ENCODE measurements at places on chromosomes 13 and 19.

GRCh38 chr13:51613535-51613934, 29.3 kb downstream of the WDFY2 start:
- DNase-seq: no peak

DNA sequence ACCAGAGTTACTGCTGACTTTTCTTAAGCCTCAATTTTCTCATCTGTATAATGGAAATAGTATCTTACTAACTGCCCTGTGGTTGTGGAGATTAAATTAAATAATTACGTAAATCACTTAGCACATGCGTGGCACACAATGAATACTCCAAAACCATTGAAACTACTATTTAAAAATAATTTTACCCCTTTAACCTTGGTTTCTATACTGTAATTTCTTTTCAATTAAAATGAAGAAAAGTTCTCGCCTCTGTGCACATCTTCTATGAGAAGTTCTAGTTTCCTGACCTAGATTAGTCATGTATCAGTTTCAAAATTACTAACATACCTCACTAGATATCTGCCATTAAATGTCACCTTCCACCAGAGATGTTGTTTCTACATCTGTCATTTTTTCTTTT, 5.7 kb downstream of the SLITRK1 start:
- no peak for DNase-seq

GRCh38 chr13:45941261-45941660, 89.7 kb upstream of the SIAH3 start:
- DNase-seq: no peak

- no peak for DNase-seq
These were observed 1.1 kb downstream of the GYS1 start for GRCh38 chr19:48991873-48992580.

- DNase-seq: no peak
These were observed 31.2 kb downstream of the CEBPG start for GRCh38 chr19:33404506-33405253.

- DNase-seq: no peak
These were observed 26.5 kb downstream of the RANBP3 start for GRCh38 chr19:5951338-5951861.

DNA sequence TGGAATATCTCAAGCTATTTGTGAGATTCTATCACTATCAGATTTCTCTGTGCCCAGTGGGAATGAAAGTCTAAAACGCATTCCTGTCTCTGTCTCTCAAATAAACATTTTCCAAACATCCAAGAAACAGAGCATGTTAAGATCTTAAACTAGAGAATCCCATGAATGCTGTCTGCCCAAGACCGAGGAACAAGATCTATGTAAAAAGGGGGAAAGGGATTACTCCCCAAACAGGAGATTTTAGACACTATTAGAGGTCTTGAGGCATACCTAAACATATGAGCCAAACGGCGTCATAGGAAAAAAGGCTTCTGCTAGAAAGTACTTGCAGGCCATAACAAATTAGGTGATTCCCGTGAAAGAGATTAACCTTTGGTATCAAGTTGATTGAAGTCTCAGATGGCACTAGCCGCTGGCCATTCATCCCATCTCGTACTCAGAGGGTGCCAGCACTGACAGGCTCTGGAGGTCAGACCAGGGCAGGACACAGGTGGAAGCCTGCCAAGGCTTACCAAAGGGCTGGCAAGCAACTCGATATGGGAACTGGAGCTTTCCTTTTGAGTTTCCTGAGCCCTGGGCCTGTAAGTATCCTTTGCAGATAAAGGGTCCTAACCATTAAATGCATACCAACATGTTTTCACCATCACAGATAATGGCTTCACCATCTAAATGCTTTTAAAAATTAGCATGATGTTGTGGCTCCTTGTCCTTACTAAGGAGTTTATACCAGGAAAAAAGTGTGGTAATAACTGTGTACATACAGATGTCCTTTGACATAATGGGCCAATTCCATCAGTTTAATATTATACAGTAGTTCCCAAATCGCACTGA, 225.2 kb downstream of the FOXO1 start:
- no peak for DNase-seq

GRCh38 chr13:51771418-51772104, 32.4 kb downstream of the DHRS12 start:
- DNase-seq: no peak
